ENCODE measurements at places on chromosomes 3 and 15.

- DNase-seq: no peak
Measured at GRCh38 chr3:181966393-181966792, 254.7 kb downstream of the SOX2 start.

DNA sequence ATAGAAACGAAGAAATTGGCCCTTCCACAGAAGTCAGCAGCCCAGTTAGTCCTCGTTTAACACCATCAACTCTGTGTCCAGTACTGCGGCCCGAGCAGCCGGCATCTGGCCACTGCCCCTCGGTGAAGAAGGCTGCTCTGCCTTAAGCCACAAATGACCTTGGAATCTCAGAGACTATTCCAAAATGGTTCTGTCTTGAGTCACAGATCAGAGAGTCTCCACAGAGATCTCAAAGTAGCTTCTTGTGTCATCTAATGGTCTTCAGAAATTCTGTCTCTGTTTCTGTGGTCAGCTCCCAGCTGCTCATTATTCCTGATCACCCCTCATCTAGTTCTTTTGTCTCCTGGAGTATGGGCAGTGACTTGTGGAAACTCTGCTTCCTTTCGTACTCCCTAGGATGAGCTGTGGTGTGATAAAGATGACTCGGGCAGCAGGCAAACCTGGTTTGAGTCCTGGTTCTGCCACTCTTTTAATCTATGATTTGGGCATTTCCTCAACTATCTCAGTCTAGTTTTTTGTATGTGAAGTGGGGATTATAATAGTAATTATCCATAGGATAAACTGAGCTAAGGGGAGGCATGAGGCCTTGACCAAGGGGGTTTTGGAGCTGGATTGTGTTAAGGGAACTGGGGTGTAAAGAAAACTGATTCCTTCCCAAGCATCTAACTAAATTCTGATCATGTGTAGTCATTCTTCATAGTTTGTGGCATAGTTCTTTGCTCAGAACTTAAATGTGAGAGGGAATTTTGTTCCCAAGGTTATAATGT is 22.6 kb downstream of the CRTC3 start:
- DNase-seq: no peak

DNA sequence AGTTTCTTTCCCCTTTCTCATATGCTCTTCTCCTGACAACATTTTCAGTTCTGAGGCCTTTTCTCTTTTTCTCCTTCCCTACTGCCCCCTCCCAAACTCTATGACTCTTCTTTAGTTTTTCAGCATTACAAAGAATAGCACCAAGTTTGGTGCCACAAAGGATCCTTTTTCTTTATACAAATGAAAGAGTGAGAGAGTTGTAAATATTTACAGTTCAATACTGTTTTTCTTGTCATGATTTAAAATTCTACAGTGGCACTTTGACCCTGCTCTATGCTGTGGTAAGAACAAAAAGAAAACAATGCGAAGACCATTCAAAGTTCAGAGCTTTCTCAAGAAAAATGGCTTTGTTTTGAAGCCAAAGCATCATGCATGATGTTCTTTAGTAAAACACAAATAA is 667.9 kb upstream of the SGO1 start:
- no peak for DNase-seq

DNA sequence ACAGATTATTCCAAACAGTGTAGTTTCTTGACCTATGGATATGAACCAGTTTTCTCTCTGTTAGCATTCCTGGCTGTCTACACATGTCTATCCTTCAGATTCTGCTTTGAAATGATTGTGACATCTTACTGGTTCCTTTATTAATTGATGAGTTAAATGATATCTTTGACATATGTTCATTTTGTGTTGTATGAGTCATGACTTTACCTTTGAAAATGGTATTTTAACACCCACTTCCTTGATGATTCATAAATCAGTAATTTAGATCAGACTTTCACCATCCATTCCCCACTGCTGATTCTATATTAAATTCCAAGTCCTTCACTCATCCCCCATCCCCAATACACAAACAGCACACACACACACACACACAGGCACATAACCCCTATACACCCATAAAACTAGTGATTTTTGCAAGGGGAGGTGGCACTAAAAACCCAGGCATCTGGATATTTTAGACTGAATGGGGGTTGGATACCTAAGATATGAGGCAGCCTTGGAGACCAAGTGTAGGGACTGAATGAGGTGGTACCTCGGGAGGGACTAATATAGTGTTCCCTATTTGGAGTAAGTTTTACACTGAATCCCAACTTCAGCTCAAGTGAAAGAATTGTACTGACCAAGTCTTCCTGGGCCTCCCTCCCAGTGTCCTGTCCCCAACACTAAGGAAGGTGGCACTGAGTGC is 9.7 kb downstream of the CCK start:
- DNase-seq: no peak

GRCh38 chr3:133208184-133208583 is 170.0 kb downstream of the TMEM108 start:
- no peak for DNase-seq

DNA sequence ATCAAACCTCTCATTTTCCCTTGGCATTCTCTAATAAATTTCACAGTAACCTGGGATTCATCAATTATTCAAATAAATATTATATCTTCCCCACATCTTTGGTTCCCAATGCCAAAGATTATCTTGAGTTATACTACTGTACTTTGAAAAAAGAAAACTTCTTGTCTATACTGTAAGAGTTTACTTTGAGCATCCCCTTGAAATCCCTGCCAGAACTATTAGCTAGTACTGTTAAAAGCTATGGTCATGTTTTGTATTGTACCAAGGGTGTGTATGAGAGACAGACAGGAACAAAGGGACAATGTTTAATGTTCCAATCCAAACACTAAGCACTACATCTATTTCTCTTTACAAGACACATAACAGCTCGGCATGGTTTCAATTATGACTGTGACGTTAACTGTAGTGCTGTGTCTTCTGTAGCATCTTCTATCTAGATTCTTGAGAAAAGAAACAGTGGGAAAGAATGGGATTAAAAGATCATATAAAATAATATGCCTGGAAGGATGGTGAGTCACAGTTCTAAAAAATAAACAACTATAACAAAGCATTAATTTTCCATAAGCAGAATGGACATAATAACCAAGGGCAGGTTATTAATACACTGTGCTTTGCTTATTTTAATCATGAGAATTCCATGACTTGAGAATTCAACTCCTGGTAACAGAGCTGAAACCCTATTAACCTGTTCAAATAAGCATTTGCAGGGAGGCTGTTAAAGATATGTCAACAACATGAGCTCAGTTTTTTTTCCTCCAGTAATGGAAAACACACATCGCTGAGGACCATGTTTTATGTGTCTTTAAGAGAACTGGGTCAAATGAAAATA is 71.1 kb downstream of the ALDH1A2 start:
- DNase-seq: no peak

DNA sequence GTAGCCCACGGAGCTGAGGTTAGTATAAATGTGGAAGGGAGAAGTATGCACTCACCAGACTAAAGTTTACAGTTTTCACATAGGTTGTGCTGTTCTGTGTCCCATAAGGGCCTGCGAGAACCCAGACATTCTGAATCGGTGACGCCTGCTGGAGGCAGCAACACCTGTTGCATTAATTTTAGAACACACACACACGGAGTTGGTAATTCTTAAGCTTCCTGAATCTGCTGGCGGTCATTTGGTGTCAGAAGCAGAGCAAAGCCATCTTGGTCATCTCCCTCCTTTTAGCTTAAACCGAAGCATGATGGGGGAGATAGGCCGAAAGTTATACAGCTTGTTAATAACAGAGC is 41.1 kb upstream of the AP3B2 start:
- no peak for DNase-seq

GRCh38 chr15:39255760-39256159 is 325.1 kb upstream of the THBS1 start:
- no peak for DNase-seq

- no peak for DNase-seq
Measured at GRCh38 chr3:54713455-54713854, 214.4 kb downstream of the LRTM1 start.

DNA sequence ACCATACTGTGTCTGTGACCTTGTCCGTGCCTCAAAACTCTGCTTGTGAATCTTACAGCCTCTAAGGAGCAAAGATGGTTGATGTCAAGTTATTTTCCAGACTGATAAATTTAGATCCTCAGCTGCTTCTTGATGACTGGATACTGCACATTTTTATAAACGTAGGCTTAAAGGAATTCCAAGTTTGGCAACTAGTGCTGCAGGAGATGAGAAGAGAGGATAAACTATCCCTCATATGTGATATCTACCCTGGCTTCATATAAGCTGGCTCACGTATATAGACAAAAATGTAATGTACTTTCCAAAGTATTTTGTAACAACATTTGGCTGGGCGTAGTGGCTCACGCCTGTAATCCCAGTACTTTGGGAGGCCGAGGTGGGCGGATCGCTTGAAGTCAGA is 89.6 kb downstream of the GMPS start:
- DNase-seq: no peak

All from CD8-positive, alpha-beta memory T cell (primary cell).